ENCODE measurements at places on chromosomes 3 and 15.

DNA sequence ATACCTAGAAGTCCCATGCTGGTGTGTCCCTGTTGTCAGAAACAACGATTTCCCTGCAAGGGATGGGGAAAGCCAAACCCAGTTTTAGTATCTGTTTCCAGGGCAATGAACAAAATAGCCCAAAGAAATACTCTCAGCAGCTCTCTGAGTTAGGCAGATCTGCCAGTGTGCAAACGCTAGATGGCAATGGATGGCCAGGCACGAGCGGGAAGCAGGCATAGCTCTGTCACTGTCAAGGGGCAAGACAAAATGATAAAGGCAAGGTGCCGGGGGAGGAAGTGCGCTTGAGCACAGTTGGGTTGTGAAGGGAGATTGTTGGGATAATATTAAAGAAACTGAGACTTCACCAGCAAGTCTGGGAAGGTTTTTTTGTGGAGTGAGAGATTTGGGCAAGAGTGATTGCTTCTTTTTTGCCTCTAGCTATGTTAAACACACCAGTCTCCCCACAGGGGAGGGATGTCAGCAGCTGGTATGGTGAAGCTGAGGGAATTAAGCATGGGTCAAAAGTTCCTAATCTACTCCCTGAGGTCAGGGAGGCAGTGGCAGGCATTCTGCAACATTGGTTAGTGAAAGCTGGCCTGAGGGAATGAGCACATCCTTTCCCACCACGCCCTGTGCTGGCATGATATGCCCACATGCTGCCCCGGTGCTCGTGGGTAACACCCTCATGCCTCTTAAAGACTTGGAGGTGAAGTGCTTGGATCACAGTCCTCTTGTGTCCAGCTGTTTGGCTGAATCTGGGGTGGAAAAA, 117.5 kb downstream of the PDCD6IP start:
- no peak for DNase-seq

DNA sequence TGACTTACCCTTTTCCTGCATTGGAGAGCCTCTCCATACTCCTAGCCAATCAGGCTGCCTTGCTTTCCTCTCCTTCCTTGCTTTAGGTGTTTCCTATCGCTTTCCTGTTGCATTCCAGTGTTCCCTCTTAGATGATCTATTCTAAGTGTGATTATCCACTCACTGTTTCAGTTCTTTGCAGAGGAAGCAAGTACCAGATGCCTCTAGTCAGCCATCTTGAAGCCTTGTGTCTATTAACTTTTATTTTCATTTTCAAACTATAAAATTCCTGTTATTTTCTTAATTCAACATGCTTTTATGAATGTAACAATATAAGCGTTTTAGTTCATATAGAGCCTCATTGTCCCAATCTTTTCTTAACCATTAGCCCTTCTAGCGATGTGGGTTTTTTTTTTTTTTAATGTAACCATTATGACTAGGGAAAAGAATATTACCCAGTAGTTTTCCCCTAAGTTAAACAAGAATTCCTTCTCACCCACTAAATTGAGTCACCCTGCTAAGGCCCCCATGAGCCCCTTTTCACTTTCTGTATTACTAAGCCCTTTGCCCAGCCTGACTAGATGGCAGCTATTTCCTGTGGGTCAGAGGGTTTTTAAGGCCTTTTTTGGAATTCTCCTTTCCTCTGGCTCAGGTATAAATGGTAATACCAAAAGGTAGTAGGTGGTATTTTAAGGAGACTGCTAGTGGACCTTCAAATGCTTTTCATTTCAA, 229.4 kb upstream of the CTNNB1 start:
- DNase-seq: no peak

DNA sequence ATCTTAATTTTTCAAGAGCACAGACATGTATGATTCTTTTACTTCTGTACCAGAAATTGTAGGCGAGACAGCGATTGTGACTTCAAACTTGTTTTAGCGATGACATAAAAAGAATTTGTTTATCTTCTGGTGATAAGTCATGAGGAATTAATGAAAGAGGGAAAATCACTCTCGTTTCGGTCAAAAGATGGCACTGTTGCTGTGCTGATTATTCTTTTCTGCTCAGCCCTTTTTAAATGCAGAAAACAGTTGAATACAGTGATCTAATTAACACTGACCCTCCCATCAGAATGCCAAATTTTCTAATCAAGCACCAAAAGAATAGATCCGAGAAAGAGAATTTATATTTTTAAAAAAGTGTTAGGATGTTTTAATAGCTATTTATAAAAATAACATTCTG, 52.6 kb downstream of the NSUN3 start:
- no peak for DNase-seq

- DNase-seq: no peak
Measured at GRCh38 chr3:39208463-39209055, 16.2 kb upstream of the XIRP1 start.

DNA sequence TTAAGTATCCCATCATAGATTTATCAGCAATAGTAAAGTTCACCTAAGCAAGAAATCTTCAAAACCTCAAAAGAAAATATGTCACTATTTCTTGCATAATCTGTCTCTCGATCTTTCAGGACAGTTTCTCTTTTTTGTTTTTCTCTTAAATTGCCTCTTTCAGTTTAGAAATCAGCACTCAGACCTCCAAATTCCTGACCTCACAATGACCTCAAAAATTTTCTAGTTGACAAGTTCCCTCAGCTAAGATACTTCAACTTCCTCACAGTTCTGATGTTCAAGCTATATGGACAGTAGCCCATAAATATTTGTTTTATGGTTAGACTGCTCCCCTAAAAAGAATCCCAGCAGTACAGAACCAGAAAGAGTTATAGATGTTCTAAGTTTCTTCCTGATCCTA, 24.1 kb downstream of the SLC24A5 start:
- DNase-seq: no peak

- no peak for DNase-seq
Measured at GRCh38 chr3:170614214-170614966, 28.5 kb upstream of the SLC7A14 start.

DNA sequence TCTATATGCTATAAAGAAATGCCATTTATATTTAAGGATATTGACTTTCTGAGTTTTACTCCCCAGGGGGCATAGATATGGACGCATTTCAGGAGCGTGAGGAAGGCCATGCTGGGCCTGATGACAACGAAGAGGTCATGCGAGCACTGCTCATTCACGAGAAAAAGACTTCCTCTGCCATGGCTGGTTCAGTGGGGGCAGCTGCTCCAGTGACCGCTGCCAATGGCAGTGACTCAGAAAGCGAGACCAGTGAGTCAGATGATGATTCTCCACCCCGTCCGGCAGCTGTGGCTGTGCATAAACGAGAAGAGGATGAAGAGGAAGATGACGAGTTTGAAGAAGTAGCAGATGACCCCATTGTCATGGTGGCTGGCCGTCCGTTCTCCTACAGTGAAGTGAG, 38.4 kb downstream of the GTF2E1 start:
- no peak for DNase-seq

GRCh38 chr15:87038404-87038803, 958.7 kb downstream of the AGBL1 start:
- no peak for DNase-seq

GRCh38 chr3:89098964-89099585, 8.3 kb upstream of the EPHA3 start:
- DNase-seq: no peak

GRCh38 chr15:69185706-69186105, 25.3 kb downstream of the GLCE start:
- DNase-seq: no peak

DNA sequence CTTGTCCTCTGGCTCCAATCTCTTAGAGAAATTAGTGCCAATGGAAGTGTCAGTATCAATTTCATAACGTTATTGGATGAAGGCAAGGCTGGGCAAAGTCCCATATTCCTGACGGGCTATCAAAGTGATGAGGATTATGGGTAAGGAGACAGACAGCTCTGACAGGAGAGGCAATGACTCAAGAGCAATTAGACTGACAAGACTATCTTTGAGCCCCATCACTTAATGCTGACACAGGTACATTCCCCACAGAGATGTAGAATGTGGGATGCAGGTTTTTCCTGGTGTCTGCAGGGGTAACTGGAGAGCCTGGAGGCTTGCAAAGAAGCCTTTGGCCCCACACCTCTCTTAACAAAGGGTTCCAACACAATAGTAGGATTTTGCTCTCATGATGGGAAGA, 208.3 kb downstream of the NTRK3 start:
- no peak for DNase-seq

DNA sequence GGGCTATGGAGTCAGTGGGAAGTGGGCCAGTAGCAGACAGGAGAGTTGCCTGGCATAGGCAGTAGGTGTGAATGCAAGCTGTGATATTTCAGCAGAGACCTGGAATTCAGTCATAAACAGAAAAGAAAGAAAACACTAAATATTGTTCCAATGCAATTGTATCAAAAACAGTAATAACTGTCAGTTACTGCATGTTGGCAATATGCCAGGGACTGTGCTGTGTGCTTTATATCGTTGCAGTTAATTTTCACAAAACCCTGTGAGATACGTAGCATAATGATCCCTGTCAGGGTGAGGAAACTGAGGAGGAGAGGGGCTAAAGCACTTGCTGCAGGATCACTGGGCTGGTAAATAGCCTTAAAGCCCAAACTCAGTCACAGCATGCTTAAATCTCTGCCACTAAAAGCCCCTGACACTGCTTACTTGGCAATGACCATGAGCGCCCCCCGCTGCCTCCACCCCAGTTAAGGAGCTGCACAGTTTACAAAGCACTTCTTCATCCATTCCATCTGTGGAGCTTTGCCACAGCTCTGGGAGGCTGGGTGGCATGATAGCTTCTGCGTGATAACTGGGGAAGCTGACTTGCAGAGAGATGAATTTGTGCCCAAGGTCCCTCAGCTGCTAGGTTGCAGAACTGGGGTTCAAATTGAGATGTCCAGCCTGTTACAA, 3.9 kb downstream of the SLC6A1 start:
- DNase-seq: no peak

GRCh38 chr3:122977746-122978466, 49.7 kb downstream of the SEMA5B start:
- no peak for DNase-seq

DNA sequence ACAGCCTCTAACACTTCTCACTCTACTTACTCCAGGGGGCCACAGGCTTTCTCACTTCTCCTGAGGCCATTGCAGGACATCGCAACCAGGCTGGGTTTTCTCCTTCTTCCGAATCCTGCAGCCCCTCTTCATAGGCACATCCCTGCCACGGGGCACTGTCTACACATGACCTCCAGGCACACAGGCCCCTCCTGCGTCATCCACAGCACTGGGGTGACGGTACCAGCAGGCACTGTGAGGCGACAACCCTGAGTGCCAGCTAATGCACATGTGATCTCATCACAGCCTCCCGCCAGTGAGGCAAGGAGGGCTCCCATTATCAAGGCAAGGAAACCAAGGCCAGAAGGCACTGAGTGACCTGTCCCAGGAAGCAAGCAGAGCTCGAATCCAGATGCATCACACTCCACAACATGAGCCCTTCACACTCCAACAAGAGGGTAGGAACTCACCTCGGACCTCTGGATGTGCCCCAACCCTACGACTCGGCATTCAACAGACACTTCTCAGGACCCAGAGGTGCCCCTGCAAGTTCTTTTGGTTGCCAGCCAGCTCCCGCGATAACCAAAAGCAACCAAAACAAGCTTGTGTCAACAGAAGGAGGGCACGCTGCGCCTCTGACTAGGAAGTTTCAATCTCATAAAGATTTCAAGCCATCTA, 16.7 kb downstream of the FAM174B start:
- no peak for DNase-seq

GRCh38 chr3:72123908-72124441, 339.0 kb upstream of the PROK2 start:
- no peak for DNase-seq

DNA sequence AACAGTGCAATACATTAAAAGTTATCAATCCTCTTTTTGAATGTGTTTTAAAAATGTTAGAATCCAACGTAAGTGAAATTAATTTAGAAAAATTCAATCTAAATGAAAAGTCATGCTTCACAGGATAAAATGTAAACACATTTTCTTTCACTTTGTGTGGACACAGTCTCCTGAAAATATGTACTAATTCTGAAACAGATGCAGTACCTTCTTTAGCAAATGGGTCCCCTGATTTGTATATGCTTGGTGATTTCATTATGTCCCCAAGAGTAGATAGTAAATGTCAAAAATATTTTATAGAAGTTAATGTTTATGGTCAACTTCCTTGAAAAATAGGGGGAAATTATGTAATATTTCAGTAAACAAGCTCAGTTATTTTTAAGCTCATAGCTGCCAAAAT, 28.9 kb downstream of the FOXP1 start:
- no peak for DNase-seq

DNA sequence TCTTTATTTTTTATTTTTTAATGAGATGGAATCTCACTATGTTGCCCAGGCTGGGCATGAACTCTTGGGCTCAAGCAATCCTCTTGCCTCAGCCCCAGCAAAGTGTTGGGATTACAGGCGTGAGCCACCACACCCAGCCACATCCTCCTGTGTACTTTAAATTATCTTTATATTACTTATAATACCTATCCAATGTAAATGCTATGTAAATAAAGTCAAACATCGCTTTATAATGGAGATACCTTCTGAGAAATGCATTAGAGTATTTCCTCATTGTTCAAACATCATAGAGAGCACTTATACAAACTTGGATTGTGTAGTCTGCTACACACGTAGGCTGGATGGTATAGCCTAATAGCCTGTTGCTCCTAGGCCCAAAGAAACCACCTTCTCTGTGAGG, 41.4 kb upstream of the MAGI1 start:
- DNase-seq: no peak

- no peak for DNase-seq
Measured at GRCh38 chr15:86193716-86194380, 114.2 kb downstream of the AGBL1 start.

DNA sequence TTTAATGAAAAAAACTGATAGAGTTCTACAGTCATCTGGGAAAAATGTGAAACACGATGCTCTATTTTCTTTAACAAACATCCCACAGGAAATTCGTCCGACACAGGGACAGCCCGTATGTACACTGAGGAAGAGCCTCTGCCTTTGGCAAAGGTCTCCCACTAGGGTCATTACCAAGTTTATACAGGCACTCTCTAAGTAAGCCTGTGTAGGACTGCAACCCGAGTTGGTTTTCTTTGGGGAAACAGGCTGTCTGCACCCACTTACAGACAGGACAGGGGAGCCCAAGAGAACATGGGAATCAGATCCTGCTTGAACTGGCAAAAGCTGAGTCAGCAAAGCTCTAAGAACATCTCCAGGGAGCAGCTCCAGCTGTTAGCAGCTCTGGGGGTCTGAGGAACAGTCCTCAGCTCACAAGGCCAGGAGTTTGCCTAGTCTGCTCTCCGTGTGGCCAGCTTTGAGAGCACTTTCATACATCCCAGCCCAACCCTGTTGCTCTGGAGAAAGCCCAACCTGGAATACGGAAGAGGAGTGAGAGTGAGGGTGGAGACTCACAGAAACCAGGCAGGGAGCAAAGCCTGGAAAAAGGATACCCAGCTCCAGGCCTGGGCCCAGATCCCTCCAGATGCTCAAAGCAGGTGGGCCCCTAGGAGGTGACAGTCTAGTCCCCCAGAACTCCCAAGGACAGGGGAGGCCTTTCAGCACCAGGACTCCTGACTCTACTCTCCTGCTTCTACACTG, 1.9 kb downstream of the TBC1D2B start:
- DNase-seq: no peak

Data from stimulated activated CD8-positive, alpha-beta memory T cell treated with anti-CD3 and anti-CD28 coated beads, Interleukin-15, amount 100 ng/mL, for 24 hours (primary cell).